Fibroblast of skin of back (primary cell): ENCODE measurements at places on chromosomes 16 and 17.
A peak's percentile ranks its signal among the peaks of the same experiment; 100 is the strongest.

GRCh38 chr17:80047176-80047575 lies 10.7 kb downstream of the CCDC40 start:
- no peak for DNase-seq

DNA sequence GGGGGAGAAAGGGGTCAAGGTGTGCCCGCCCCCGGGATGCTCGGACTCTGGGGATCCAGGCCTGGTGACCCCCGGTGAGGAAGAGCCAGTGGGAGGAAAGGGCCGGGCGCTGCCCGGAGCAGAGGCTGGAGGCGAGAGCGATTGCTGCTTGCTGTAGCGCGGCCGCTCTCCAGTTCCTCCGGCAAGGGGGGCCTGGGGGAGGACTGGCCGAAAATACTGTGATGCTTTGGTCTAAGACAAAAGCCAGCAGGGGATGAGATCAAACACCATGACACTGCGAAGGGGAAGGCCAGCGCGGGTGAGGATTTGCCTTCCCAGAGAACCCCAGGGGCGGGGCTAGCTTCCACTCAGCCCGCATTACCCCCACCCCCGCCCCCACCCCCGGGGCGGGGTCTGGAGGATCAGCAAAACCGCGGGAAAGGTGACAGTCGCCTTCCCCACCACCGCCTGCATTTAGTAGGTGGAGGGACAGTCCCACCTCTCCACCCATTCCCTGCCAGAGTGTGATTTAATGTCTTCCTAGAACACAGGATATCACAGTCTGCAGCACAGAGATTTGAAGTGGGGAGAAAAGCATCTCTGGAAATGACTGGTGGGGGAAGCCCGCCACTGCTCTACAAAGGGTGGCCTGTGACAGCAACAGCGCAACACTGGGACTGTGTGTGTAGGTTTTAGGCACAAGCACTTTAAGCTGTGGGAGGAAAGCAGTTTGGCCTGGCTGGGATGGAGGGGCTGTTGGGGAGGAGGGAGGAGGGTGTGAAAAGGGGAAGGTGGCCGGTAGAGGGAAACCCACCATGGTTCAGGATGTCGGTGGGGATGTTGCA lies 25.7 kb downstream of the MRC2 start:
- peak; percentile 78 for DNase-seq

DNA sequence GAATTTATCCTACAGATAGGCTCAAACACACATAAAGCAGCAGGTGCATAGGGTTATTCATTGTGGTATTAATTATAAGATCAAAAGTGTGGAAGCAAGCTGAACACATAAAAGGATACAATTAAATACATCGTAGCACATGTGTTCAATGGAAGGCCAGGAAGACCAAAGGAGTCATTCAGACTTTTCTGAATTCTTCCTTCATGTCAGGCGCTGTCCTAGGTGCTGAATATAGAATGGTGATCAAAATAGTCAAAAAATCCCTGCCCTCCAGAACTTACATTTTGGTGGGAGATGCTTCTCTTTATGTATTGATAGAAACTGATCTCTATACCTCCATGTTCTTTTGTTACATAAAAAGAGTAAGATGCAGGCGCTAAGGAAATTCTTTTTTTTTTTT lies 439.0 kb upstream of the ASIC2 start:
- DNase-seq = peak; percentile 13

DNA sequence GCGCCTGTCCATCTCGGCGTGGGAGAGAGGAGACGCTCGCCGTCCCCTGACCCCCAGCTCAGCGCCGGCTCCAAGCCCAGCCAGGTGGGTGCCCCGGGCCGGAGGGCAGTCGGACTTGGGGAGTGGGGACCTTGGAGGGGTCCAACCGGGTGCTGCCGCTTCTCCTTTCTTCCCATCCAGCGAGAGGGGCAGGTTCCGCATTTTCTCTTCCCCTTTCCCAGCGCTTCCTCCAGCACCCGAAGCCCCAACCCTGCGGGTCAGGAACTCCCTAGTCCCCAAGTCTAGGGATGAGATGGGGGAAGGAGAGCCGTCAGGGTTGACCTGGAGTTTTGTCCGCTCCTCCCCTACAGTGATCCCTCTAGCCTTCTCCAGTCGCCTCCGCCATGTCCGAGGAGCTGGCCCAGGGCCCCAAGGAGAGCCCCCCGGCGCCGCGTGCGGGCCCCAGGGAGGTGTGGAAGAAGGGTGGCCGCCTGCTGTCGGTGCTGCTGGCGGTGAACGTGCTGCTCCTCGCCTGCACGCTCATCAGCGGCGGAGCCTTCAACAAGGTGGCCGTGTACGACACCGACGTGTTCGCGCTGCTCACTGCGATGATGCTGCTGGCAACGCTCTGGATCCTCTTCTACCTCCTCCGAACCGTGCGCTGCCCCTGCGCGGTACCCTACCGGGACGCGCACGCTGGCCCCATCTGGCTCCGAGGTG lies at the start of gene OTOP2:
Gene OTOP2 (plus strand): TSS at position 24 of the 699 bp plus-strand sequence. CDS start 360 bp downstream, at position 384.
- DNase-seq = no peak

DNA sequence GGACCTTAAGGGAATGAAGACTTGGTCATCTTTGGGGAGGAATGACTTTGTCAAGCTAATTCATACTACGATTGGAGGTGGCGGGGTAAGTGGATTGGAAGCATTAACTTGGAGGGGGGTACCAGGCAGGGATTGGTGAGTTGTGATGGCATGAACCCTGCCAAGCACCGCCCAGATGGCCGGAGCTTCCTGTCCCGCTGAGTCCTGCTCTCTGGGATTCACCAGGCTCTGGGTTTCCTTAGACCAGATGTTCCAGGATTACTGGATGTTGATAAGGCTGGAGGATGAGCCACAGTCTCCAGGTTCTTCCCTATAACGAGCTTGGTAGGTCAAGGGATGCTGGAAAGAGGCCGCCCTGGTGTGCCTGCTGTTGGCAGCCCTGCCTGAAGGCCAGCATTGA lies 154.9 kb downstream of the SDK2 start:
- DNase-seq = no peak

DNA sequence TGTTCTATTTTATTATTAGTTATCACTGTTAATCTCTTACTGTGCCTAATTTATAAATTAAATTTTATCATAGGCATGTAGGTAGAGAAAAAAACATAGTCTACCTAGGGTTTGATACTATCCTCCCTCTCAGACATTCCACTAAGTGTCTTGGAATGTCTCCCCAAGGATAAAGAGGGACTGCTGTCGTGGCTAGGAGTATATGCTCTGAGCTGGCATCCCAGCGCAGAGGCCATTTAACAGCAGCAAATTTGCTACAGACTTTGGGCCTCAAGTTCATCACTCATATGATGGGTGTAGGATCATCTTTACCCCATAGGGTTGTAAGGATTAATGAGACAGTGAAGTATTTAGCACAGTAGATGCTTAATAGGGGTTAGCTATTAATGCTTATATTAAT lies 56.7 kb downstream of the ZFHX3 start:
- peak; percentile 75 for DNase-seq
